ENCODE measurements at places on chromosomes 16 and 17. TPM values are rescaled to one million over a fixed set of nuclear protein-coding genes. Genes with fewer than 3 reads are reported as not detected.

DNA sequence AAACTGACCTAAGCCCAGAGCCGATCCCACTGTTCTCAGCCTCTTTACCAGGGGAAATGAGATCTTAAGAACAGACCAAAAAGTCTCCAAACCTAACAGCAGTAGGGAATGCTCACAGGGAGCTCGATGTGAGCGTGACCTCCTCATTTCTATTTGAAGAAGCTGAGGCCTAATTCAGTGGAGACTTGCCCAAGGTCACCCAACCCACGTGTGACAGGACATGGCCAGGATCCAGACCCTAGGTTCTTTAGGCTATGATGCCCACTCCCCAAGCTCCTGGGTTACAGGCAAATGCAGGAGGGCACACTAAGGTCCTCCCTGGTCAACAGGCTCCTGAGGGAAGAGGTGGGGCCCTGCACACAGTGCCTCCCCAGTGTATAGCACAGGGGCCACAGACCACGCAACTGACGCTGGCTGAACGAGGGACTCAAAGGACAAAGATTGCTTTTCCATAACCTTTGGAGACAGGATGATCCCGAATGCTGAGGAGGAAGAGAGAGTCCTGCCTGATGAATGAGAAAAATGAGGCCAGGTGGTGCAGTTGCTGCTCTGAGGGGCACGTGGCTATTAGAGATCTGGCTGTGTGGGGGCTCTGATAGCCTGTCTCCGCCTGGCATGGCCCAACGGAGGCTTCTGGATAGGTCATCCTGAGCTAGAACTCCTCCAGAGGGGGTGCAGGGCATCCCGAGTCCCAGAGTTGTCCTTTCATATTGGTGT is 24.0 kb downstream of the MAP3K14 start:
- H3K27me3 ChIP-seq = no peaks in the 10 kb centered on the region
- peaks cover 61% of the 10 kb centered on the region for H3K4me1 ChIP-seq
- no peak overlapping the region for H3K4me3 ChIP-seq
- peaks cover 5% of the 10 kb centered on the region for H3K36me3 ChIP-seq
- no peak for DNase-seq

- peak overlapping the region; percentile 25 for H3K27ac ChIP-seq
- no peak for DNase-seq
- peaks cover 16% of the 10 kb centered on the region for H3K36me3 ChIP-seq
- no peaks in the 10 kb centered on the region for H3K27me3 ChIP-seq
These were observed 7.0 kb downstream of the MBTPS1 start for GRCh38 chr16:84109598-84110335.

- no peaks in the 10 kb centered on the region for H3K36me3 ChIP-seq
- DNase-seq = no peak
- no peaks in the 10 kb centered on the region for H3K4me1 ChIP-seq
- no peak overlapping the region for H3K4me3 ChIP-seq
- no peaks in the 10 kb centered on the region for H3K27me3 ChIP-seq
These were observed 1276.1 kb upstream of the CDH8 start for GRCh38 chr16:63312346-63312745.

GRCh38 chr16:1713331-1713730 is 7.3 kb downstream of the MAPK8IP3 start:
- peaks cover 2% of the 10 kb centered on the region for H3K4me1 ChIP-seq
- DNase-seq = no peak

GRCh38 chr17:68606451-68607307 is 5.5 kb upstream of the FAM20A start:
- H3K27ac ChIP-seq = no peak overlapping the region
- H3K4me1 ChIP-seq = no peaks in the 10 kb centered on the region
- DNase-seq = no peak
- no peaks in the 10 kb centered on the region for H3K36me3 ChIP-seq
- no peak overlapping the region for H3K4me3 ChIP-seq

DNA sequence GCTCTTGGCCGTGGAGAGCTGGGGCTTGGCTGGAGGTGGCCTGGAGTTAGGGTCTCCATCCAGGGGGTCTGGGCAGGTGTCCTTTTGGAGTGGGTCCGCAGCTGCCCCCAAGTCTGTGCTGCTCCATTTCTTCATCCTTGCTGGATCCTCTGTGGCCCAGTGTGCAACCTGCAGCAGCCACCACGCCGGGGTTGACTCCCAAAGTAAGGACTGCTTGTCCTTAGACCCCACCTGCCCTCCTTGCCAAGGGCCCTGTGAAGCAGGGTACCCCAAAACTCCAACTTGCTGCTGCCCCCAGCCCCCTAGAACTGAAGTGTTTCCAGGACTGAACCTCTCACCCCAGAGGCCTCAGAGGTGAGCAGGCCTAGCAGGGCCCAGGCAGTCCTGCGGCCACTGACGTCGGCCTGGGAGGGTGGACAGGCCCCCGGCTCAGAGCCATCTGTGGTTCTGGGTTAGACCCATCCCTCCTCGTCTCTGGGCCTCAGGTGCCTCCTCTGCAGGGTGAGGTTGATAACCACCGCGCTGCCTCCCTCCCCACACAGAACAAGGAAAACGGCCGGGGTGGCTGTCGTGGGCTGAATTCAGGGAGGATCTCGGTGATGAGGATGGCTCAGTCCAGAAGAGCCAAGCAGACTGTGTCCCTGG is 16.9 kb downstream of the TRPV1 start:
- DNase-seq = no peak
- H3K27me3 ChIP-seq = no peaks in the 10 kb centered on the region
- peaks cover 13% of the 10 kb centered on the region for H3K36me3 ChIP-seq
- no peak overlapping the region for H3K4me3 ChIP-seq

The MLLT6 gene
- 100 TPM for total RNA-seq

The PRCD gene
- total RNA-seq = 0.43 TPM

DNA sequence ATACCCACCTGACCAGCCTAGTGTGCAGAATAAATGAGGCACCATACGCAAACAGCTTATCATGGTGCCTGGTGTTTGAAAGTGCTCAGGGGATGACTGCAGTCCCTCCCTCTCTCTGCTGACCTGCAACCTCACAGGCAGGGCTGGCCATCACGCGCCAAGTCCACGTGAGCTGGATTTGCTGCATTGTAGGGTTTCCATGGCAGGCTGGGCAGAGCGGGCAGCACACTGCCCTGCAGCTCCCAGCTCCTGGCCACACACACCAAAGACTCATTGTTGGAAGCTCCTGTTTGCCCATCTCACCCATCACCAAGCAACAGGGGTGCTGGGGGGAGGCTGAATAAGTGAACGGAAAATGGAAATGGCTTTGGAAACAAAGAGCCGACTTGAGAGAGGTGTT is 81.8 kb downstream of the IRX3 start:
- H3K27ac ChIP-seq = no peak overlapping the region
- H3K27me3 ChIP-seq = no peaks in the 10 kb centered on the region
- H3K4me3 ChIP-seq = no peak overlapping the region
- no peaks in the 10 kb centered on the region for H3K36me3 ChIP-seq
- no peak for DNase-seq

DNA sequence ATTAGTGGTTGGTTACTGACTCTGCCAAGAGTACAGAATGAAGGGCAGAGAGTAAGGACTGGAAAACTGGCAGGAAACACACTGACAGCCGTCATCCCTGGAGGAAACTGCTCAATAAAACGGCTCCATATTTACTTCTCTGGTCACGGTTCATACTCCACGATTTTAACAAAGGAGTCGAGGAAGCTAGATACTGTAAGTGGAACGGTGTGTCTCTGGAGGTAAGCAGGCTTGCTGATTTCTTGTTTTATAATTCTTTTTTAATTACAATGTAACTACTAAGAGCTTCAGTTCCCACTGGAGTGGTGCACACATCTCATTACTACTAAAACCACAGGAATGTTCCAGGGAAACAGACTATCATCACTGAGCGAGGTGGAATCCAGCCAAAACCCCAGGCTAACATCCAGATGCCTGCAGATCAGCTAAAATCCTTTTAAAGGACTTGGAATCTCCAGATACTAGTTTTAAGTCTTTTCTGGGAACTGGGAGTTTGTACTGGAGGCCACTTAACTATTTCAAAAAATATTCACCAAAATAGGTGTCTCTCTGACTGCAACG is 17.8 kb downstream of the SERPINF1 start:
- peak; percentile 86 for DNase-seq
- peak overlapping the region; percentile 94 for H3K27ac ChIP-seq
- H3K36me3 ChIP-seq = peaks cover 8% of the 10 kb centered on the region

- H3K36me3 ChIP-seq = peaks cover 25% of the 10 kb centered on the region
- no peak overlapping the region for H3K4me3 ChIP-seq
- no peak for DNase-seq
- no peaks in the 10 kb centered on the region for H3K27me3 ChIP-seq
- H3K27ac ChIP-seq = no peak overlapping the region
These were observed 28.7 kb downstream of the TMEM186 start for GRCh38 chr16:8768692-8769091.

DNA sequence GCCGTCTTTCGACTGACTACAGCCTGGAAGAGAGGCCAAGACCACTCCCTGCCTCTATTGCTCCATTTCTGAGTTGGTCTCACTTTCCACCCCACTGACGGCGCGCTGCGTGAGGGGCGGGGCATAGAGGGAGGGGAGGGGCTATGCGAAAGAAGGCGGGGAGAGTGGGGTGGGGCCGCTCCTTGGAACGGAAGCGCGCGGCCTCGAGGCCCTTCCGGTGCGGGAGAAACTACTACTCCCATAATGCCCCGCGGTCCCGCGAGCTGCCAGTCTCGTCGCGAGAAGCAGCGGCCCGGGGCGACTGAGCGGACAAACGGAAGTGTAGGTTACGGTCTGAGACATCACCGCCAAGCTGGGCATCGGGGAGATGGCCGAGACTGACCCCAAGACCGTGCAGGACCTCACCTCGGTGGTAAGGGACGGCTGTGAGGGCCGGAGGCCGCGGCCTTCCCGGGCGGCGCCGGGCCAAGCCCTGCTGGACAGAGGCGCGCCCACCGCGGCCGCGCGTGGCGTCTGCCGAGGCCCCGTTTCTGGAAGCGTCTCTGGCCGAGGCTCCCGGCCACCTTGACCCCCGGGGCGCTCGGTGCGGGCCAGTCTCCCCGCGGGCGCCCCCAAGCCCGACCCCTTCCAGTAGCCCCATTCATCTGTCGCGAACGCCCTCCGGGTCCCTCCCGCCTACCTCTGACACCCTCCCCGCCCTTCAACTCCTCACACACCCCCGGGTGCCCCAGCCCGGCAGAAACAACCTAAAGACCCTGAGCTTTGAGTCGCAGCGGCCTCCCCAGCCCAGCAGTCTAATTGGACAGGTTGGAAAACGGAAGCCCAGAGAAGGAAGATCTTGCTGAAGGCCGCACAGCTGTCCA is at the start of gene HSBP1:
Gene HSBP1, plus strand, starts transcription at position 269 of the 863 bp plus-strand sequence. Its CDS starts 99 bp downstream, at position 368.
- H3K27ac ChIP-seq = peak within 1 kb of the TSS; percentile 68
- peak; percentile 75 for DNase-seq
- H3K4me3 ChIP-seq = peak within 1 kb of the TSS; percentile 83
- H3K36me3 ChIP-seq = no peaks in the 10 kb centered on the region
- H3K4me1 ChIP-seq = peaks cover 10% of the 10 kb centered on the region
- no peaks in the 10 kb centered on the region for H3K27me3 ChIP-seq

GRCh38 chr17:51481370-51481769 is 221.0 kb downstream of the UTP18 start:
- no peak for DNase-seq
- H3K27ac ChIP-seq = no peak overlapping the region
- no peaks in the 10 kb centered on the region for H3K4me1 ChIP-seq
- no peaks in the 10 kb centered on the region for H3K27me3 ChIP-seq
- no peaks in the 10 kb centered on the region for H3K36me3 ChIP-seq

The GRB2 gene
- 65.7 TPM for total RNA-seq

The DYNLRB2 gene
- not detected for total RNA-seq

GRCh38 chr17:46163316-46163715 is 29.9 kb downstream of the KANSL1 start:
- no peak overlapping the region for H3K27ac ChIP-seq
- H3K27me3 ChIP-seq = no peaks in the 10 kb centered on the region
- H3K4me1 ChIP-seq = peaks cover 13% of the 10 kb centered on the region
- no peak for DNase-seq
- H3K4me3 ChIP-seq = no peak overlapping the region
- H3K36me3 ChIP-seq = no peaks in the 10 kb centered on the region

DNA sequence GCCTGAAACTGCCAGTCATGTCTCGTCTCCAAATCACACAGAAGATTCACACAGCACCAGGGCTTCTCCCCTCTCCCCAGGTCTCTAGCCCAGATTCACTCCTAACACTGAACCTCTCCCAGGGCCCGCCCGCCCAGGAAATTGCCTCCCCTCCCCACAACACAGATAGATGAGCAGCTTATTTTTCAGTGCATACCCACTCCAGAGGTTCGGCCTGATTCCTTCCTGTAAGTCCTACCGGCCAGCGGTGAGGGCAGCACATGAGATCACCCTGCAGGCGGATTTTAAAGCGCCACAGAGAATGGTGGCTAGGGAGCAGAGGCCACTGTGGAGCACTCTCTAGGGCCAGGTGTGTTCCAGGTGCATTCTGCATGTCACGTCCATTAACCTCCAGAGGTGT is 301.8 kb downstream of the IRF8 start:
- no peak overlapping the region for H3K27ac ChIP-seq
- H3K4me1 ChIP-seq = no peaks in the 10 kb centered on the region
- H3K4me3 ChIP-seq = no peak overlapping the region
- peaks cover 3% of the 10 kb centered on the region for H3K27me3 ChIP-seq

DNA sequence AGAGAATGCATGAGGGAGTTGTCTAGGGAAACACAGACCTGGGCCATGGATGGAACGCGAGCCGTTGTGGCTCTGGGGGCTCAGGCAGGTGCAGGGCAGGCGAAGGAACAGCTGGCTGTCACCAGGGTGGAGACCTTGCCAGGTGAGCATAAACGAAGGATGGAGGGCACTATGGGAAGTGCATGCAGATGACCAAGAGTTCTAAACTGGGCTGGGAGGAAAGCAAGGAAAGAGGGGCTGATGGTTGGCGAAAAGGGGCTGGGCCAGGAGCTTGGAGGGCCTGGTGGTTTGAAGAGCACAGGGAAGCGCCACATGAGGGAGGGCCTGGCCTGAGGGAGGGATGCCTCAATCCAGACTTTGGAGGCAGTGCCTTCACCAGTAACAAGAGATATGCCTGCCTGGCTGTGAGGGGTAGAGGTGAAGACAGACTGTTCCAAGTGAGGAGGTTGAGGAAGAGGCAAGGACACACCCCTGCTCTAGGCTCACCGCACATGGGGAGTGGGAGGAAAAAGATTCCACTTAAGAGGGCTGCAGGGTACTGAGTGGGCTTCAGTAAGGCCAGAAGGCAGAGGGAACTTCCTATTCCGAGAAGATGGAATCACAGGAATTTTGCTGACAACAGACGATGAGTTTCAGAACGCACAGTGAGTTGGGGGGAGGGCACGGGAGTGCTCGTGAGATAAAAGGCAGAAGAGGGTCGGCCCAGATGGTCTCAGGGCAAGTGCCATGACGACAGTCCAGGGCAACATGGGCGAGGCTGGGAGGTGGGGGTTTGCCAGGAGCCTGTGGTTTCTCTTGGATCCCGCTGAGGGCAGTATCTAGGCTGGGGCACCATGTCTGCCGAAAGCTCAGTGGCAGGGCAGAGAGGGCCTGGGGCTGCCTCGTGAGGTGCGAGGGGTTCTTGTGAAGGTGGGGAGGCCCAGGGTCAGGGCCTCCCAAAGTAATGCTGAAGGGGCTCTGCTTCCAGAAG is 20.6 kb downstream of the B9D1 start:
- no peaks in the 10 kb centered on the region for H3K27me3 ChIP-seq
- H3K4me3 ChIP-seq = no peak overlapping the region
- H3K36me3 ChIP-seq = no peaks in the 10 kb centered on the region
- no peak overlapping the region for H3K27ac ChIP-seq
